ENCODE measurements at places on chromosomes 6 and 20. TPM values are rescaled to one million over a fixed set of nuclear protein-coding genes. Genes with fewer than 3 reads are reported as not detected.

DNA sequence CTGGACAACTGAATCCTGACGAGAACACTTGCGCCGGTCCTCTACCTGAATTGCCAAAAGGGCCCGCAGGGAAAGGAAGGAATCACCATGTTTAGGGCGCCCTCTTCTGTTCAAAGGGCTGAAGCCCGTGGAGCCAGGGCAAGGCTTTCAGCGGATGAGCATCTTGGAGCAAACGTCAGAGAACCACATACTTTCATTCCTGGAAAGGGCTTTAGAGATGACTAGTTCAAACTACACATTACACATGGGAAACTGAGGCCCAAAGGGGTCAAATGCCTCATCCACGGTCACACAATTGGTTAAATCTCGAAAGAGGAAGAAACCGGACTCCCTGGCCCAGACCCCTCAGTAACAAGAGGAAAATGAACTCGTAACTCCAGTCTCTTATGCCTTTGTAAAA lies 11.5 kb upstream of the ZNF133 start:
- ATAC-seq: peak; percentile 61

GRCh38 chr6:145367149-145367548 lies 368.2 kb downstream of the EPM2A start:
- ATAC-seq: no peak

GRCh38 chr6:107763946-107764345 lies 60.2 kb downstream of the SCML4 start:
- no peak for ATAC-seq

DNA sequence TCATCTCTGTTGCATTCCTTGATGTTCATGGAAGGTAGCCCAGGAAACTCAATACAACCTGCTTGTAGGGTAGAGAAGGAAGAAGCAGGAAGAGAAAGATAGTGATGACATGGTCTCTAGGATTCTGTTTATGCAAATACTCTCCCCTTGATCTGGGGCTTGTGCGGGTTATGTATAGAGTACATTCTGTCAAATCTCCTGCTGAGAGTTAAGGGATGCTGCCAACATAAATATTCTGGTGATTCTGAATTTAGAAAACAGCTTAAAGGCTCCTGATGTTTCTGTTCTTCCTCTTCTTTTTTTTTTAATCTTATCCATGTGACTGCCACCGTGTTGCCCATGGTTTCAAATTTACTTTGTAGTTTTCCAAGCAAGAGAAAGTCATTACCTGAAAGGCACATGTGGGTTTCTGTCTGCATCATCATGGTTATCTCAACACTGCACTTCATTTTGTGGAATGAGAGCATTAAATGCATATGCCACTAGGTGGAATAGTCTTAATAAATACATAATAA lies 150.6 kb downstream of the RPS12 start:
- ATAC-seq: no peak

- no peak for ATAC-seq
Measured at GRCh38 chr20:3163099-3164042, 3.7 kb upstream of the FASTKD5 start.

DNA sequence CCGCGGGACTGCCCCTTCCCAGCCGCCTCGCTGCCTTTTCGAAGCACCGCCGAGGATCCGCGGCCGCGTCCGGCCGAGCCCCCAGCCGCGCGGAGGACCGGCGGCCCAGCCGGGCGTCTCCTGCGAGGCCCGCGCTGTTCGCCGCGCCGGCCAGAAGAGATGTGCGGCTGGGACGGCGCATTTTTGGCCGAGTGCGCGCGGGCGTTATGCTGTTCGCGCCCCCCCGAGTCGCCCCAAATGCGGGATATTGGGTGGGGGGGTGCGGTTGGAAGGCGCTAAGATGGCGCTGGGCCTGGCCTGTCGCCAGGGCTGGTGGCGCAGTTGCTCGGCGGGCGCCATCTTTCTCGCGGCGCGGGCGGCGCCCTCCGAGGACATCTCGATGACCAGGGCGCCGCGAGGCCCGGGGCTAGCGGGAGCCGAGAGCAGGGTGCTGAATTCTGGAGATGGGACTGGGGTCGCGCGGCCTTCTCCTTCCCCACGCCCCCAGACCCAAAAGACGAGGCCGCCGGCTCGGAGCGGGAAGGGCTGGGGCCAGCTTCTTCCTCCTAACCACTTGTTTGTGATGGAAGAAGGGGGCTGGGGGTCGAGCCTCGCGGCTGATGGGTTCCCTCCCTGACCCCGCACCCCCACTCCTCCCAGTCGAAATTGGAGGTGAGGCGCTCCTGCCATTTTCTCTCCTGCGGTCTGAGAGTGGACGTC lies 1.5 kb downstream of the BICRAL start:
- peak; percentile 56 for ATAC-seq

GRCh38 chr6:147639279-147639678 lies 130.8 kb downstream of the SAMD5 start:
- ATAC-seq: peak; percentile 81

Gene WFDC12
- not detected for total RNA-seq

Gene ASIP
- total RNA-seq: not detected

Gene MTCH1
- 84.8 TPM for total RNA-seq

Gene LPA
- total RNA-seq: not detected
